ENCODE measurements at places on chromosomes 6 and 20.

- no peaks in the 10 kb centered on the region for H3K27me3 ChIP-seq
- DNase-seq: no peak
- H3K36me3 ChIP-seq: peaks cover 43% of the 10 kb centered on the region
- H3K27ac ChIP-seq: peak overlapping the region; percentile 2
- no peak overlapping the region for H3K4me3 ChIP-seq
These were observed 22.3 kb downstream of the RPRD1B start for GRCh38 chr20:38055848-38056247.

DNA sequence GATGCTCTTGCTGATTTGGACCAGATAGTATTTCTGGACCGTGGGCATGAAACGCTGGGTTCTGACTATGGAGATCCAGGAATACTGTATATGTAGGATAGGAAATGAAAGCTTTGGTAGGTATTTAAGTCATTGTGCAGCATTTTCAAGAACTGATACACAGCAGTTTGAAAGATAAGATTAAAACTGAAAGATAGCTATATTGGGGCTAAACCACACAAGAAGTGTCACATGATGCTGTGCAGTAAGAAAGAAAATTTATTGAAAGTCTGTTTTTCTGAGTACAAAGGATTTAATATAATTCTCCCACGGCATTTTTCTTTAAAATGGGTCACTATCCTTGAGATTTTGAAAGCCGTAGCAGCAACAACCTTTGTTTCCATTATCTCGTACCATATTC is 305 bp downstream of the IL17A start:
- H3K4me1 ChIP-seq: no peaks in the 10 kb centered on the region
- H3K4me3 ChIP-seq: no peak overlapping the region

DNA sequence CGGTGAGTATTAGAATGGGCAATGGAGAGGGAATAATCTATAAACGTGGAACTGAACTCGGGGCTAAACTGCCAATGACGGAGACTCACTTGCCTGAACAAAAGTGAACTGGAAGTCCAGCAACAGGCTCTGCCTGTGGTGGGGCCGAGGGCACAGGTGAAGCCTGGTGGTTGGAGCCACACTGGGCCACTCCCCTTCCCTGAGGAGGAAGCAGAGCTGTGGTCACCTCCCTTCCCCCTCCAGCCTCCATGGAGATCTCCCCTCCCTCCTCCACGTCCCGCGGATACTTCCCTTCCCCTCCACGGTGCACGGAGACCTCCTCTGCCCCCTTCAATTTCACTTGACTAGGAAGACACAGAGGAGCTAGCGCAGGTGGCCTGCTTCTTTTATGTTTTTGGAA is 14.7 kb upstream of the DSP start:
- H3K4me3 ChIP-seq: no peak overlapping the region
- H3K27me3 ChIP-seq: peaks cover 52% of the 10 kb centered on the region
- H3K4me1 ChIP-seq: no peaks in the 10 kb centered on the region

- no peak overlapping the region for H3K27ac ChIP-seq
- H3K4me1 ChIP-seq: no peaks in the 10 kb centered on the region
- no peak overlapping the region for H3K4me3 ChIP-seq
- no peak for DNase-seq
These were observed 88.6 kb downstream of the SIM1 start for GRCh38 chr6:100376103-100376502.

DNA sequence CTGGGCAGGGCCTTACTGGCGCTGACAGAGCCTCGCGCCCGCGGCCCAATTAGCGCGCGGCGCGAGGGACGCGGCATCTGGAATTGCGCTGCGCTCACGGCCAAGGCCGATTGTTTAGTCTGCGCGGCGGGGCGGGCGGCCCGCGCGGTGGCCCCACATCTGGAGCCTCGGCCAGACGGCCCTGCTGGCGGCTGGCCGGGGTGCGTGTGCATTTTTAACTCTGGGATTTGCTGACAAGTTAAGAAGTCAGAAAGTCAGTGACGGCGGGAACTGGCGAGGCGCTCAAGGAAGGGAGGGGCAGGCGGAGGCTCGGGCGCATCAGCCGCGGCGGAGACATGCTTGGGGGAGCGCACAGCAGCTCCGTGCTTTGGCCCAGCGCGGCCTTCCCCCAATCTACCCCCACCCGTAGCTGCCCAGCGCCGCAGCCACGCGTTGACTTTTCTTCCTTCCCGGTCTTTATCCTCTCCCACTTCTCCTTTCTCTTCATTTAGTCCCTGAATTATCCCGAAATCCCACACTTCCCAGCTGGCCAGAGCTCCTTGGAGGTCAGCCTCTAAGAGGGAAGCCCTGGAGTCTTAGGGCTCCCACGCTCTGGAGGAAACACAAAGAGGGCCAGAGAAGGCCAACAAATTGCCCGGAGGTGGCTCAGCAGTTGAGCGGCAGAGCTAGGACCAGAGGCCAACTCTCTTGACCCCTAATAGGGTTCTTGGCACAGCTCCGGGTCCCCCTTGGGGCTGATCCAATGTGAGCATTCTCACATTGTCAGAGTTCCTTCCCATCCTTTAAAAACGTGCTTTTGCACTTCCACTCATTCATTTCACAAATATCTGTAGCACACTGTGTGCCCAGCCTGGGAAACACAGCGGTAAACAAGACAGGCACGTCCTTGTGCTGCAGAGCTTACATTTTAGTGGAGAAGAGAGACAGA is 40.8 kb upstream of the FOXP4 start:
- H3K4me3 ChIP-seq: peak overlapping the region; percentile 31
- H3K27ac ChIP-seq: no peak overlapping the region
- H3K36me3 ChIP-seq: no peaks in the 10 kb centered on the region
- peaks cover 73% of the 10 kb centered on the region for H3K27me3 ChIP-seq
- DNase-seq: peak; percentile 61
